Dermis microvascular lymphatic vessel endothelial cell (primary cell): ENCODE measurements at places on chromosomes 11 and 22. TPM values are rescaled to one million over a fixed set of nuclear protein-coding genes. Genes with fewer than 3 reads are reported as not detected.

Gene KDM4E
- total RNA-seq: not detected in 2 replicates

Gene GLB1L3
- total RNA-seq: not detected in 2 replicates

Gene HTR3B
- total RNA-seq: not detected in 2 replicates

Gene YDJC
- total RNA-seq: 12.3 and 13.5 TPM in 2 replicates

Gene PRR33
- not detected in 2 replicates for total RNA-seq

Gene TBX1
- total RNA-seq: 30.4 and 62.8 TPM in 2 replicates

Gene CCDC117
- 13.1 and 13.7 TPM in 2 replicates for total RNA-seq

Gene CCDC157
- total RNA-seq: 1.3 and 1.5 TPM in 2 replicates

Gene OLFML1
- total RNA-seq: 0.25 TPM in 1 of 2 replicates, not detected in the other

Gene C1QTNF5
- total RNA-seq: 47.6 and 121 TPM in 2 replicates

Gene HMOX1
- 57.3 and 104 TPM in 2 replicates for total RNA-seq

Gene KIRREL3
- under 0.01 TPM in 1 of 2 replicates, not detected in the other for total RNA-seq

Gene ELF5
- not detected in 2 replicates for total RNA-seq

Gene CREB3L1
- under 0.01 and 0.25 TPM in 2 replicates for total RNA-seq

Gene HEPN1
- under 0.01 TPM in 1 of 2 replicates, not detected in the other for total RNA-seq

Gene TCN2
- total RNA-seq: 18.2 and 29.5 TPM in 2 replicates

Gene SLC7A4
- total RNA-seq: not detected in 2 replicates

Gene CABP4
- total RNA-seq: 0.89 and 1.5 TPM in 2 replicates

Gene FAM83F
- total RNA-seq: not detected in 2 replicates

Gene SSTR3
- total RNA-seq: not detected in 2 replicates

Gene SCGB1C1
- not detected in 2 replicates for total RNA-seq

Gene IFITM1
- total RNA-seq: 1.0 and 1.1 TPM in 2 replicates

Gene ALG12
- total RNA-seq: 11.2 and 19.7 TPM in 2 replicates

Gene KRTAP5-5
- not detected in 2 replicates for total RNA-seq

Gene RIMBP3C
- under 0.01 and 0.13 TPM in 2 replicates for total RNA-seq

Gene MUC6
- total RNA-seq: not detected in 2 replicates

Gene OR51I1
- total RNA-seq: 0.13 TPM in 1 of 2 replicates, not detected in the other

Gene GSTT2B
- 5.4 and 7.0 TPM in 2 replicates for total RNA-seq

Gene TMEM45B
- total RNA-seq: 1.9 and 2.9 TPM in 2 replicates
